Stimulated activated CD8-positive, alpha-beta memory T cell treated with anti-CD3 and anti-CD28 coated beads, Interleukin-15, amount 100 ng/mL, for 24 hours (primary cell): ENCODE measurements at places on chromosomes 12 and 14.

- DNase-seq: no peak
Measured at GRCh38 chr12:92468358-92469020, 234.3 kb upstream of the PLEKHG7 start.

GRCh38 chr14:92577321-92577742 is 63.8 kb downstream of the RIN3 start:
- no peak for DNase-seq

- DNase-seq: no peak
Measured at GRCh38 chr12:119705182-119705581, 37.2 kb downstream of the PRKAB1 start.

- DNase-seq: no peak
Measured at GRCh38 chr14:42633504-42634095, 1026.9 kb downstream of the LRFN5 start.

DNA sequence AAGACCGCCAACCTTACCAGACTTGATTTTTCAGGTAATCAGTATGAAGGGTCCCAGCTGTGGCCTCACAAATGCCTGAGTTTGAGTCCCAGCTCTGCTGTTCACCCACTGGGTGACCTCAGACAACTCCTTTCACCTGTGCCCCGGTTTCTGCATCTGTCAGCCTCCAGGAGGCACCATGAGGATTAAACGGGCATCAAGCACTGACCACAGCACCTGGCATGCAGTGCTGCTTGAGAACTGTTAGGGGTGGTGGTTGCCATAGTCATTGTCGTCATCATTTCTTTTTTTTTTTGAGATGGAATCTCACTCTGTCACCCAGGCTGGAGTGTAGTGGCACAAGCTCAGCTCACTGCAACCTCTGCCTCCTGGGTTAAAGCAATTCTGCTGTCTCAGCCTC is 57.9 kb downstream of the PHETA1 start:
- DNase-seq: no peak
